ENCODE measurements at places on chromosomes 4 and X.

DNA sequence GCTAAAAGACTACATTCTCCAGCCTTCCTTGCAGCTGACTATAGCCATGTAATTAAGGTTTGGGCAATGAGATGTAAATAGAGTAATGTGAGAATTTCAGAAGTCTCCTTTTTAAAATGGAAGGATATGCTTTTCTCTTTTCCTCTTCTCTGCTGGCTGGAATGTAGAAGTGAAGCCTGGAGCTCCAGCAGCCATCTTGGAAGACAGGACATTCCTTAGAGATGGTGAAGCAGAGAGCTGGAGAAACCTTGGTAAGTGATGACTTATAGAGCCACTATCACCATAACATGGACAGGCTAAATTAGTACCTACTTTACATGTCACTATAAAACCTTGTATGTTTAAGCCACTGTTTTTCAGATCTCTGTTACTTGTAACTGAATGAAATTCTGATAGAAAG, 48.0 kb downstream of the RASL11B start:
- no peak for DNase-seq

DNA sequence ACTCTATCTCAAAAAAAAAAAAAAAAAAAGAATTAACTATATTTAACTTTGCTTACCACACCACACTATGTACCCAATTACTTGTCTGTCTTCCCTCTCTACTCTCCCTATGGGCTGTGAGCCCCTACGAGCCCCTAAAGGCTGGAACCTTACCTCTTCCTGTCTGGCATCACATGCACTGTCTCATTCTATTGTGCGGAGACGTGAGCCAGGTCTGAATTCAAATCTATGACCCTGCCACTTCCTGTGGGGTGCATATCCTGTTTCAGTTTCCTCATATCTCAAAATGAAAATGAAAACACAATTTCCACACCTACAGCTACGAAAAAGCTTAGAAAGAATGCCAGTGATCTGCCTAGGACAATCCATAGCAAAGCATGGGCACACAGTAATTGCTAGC, 42.9 kb upstream of the HS3ST1 start:
- DNase-seq: peak; percentile 69

GRCh38 chrX:25597551-25597950, 540.6 kb upstream of the MAGEB18 start:
- DNase-seq: no peak

DNA sequence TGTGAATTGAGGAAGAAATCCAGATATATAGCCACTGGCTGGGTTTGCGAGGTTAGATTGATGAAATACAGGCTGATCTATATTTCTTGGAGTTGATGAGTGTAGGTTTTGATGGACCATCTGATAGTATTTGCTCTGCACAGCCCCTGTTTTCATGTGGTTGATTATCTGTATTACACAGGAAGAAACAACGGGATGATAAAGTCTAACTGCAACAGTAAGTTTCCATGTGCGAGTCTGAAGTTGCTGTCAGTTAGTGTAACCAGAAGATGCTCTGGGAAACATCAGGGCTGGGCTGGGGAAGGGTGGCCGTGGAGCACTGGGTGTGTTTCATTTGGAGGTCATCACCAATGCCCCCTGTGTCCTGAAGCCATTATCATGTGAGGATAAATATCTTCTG, 148.4 kb upstream of the SFRP2 start:
- no peak for DNase-seq

GRCh38 chr4:135770505-135770904, 1568.9 kb upstream of the PABPC4L start:
- DNase-seq: no peak

DNA sequence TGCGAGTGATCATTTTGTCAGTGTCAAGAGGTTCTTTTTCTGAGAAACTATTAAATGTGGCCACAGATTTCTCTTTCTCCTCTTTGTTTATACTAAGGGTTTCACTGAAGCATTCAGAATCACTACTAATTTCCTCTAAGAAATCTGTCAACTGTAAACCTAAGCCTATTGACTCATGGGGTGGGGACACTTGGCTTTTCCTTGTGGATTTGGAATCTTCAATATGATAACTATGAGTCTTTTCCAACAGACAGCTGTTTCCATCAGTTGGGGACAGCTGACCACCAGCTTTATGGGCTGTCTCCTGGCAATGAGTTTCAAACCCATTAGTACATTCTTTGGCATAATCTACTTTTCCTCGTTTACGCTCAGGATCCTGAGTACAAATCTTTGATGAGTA, 13.8 kb downstream of the PGRMC1 start:
- DNase-seq: no peak

GRCh38 chr4:38782452-38783108, at the start of gene TLR10:
Gene TLR10, minus strand, starts transcription at chr4:38782990. Its CDS starts 7,400 bp downstream, at chr4:38775590.
- DNase-seq: peak; percentile 60

DNA sequence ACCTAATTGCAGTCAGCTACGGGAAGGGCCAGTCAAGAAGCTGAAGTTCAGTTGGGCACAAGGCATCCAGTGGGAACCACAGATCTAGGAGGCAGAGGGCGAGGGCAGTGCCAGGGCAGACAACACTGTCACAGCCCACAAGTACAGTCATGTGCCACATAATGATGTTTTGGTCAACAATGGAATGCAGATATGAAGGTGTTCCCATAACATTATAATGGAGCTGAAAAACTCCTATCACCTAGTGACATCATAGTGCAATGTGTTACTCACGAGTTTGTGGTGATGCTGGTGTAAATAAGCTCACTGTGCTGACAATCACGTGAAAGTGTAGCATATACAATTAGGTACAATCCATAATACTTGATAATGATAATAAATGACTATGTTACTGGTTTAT, 4.5 kb upstream of the TMEM255A start:
- DNase-seq: no peak

DNA sequence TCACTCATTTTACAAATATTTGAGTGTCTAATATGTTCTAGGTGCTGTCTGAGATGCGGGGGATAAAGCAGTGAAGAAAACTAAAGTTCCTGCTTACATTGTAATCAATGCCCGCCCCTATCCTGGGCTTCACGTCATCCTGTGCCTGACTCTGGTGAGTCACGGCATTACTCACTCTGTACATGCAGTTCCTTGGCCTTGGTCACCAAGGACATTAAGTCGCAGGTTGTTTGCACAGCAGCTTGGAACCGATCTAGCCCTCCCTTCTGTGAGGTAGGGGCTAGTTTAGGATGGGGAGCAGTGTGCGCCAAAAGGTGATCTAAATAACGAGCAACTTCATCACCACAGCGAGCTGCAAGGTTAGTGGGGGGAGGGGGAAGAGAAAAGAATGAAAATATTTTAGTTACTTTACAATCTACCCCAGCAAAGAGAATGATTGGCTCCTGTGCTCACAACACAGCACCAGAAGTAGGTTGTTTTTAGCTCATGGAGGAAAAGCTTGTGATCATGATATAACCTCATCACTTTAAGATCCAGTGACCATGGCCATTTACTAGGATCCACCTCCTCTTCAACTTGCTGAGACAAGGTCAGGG, 48.0 kb upstream of the HDAC8 start:
- DNase-seq: peak; percentile 2

DNA sequence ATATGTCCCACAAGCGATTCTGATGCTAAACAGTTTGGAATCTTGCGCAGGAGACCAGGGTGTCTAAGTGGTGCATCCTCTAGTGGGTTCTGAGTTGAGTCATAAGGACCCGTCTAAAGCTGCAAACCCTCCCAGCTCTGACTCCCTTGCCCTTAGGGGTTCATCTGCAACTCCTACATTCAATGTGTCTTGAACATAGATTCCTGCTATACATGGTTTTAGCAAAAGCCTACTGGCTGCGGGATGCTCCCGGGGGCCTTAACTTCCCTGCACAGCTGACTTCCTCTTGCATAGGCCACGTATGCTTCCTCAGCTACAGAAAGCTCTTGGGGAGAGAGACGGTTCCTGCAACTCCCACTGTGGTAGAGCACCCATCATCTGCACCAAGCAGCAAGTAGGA, 236.7 kb downstream of the EVC2 start:
- DNase-seq: no peak

- DNase-seq: no peak
Observed at GRCh38 chr4:48361012-48361400, 19.7 kb downstream of the SLAIN2 start.

GRCh38 chrX:55342533-55343501, 78.1 kb upstream of the PAGE3 start:
- DNase-seq: peak; percentile 53

DNA sequence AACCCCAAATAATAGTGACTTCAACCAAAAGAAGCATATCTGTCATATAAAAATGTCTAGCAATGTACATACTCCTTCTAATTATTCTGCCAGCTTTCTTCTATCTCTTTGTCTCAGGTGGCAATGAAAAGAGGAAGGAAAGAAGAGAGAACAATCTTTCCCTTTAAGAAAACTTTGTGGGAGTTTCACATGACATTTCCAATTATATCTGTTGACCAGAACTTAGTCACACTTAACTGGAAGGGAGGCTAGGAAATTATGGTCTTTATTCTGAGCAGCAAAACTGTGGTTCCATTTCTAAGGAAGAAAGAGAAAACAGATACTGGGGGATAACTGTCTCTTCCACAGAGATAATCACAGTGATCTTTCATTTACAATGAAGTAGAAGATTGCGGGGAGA, 12.9 kb upstream of the MAOA start:
- DNase-seq: no peak

DNA sequence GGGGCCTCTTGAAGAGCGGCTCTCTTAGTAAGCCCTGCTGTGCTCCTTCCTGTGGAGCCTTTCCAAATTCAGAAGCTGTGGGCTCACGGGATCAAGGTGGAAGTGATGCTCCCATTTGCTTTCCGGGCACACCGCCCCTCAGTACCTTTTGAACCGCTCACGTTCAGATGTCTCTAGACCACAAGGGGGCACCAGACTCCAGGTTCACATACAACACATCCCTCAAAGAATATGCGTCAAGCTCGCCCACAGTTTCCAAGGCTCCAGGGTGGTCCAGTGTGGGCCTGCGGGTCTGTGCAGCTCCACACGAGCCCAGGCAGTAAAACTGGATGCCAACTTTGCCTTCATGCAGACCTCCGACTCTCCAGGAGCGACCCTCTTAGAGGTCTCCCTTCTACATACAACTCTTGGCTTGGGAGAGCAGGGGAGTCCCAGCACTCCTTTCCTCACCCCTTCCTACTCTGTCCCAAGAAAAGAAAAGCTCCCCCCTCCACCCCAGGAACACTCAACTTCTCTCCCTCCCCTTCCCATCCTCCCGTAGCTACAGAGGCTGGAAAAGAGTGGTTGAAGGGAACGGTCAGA, 11.0 kb downstream of the SUPT20HL1 start:
- peak; percentile 55 for DNase-seq

- no peak for DNase-seq
Observed at GRCh38 chr4:31784558-31784957, 1064.4 kb downstream of the PCDH7 start.

- no peak for DNase-seq
Observed at GRCh38 chr4:166202991-166203390, 330.0 kb downstream of the TLL1 start.

- no peak for DNase-seq
Observed at GRCh38 chr4:16672421-16672820, 226.0 kb downstream of the LDB2 start.

DNA sequence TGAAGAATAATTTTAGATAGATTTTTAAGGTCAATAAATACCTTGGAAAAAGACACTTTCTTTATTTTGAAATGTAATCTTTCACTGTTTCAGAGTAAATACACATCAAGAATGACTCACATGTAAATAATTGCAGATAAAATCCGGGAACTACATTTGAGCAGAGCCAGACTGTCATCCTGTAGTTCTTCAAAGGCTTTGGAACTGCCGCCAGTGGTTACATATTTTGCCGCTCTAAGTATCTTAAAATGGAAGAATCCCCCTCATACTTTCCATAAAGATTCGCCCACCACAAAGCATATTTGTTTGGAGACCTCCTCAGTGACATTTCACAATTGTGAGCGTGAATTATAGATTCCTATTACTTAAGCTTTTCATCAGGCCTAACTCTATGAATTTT, 607.8 kb upstream of the ZFP42 start:
- DNase-seq: no peak

DNA sequence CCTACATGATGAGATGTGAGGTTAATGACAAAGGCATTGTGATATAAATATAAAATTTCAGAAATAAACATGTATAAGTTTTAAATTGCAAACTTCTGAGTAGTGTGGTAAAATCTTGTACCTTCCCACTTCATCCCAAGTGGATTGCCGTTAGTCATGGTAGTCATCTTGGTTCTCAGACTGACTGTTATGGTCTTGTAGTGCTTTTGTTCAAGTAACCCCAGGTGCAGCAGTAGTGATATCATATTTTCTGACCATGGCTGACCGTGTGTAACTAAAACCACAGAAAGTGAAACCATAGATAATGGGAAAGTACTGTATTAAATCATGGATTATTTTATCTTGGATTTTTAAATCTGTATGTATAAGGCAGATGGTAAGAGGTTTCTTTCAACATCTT, 74.8 kb upstream of the SLIT2 start:
- DNase-seq: no peak

- no peak for DNase-seq
Observed at GRCh38 chr4:80294206-80294605, 27.7 kb downstream of the FGF5 start.

DNA sequence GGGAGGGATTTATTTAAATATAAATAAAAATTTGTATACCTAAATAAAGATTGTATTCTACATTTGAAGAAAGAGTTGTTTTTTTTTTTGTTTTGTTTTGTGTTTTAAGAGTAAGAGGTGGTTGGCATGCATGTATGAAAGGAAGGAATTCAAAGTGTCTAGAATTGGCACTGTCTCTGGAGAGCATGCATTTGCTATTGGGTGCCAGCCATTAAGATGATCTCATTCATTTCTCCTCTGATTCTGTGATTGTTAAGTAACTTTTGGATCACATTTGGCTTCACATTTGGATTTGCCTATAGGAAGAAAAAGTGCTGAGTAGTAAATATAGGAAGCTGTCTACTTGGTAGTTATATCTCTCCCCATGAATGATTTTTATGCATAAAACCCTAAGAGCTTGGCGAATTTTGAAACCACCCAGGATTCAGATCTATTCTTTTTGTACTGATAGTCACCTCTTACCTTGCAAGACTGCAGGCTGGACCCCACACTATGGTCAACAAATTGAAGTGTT, 7.8 kb upstream of the BOD1L1 start:
- no peak for DNase-seq

- DNase-seq: no peak
Observed at GRCh38 chr4:154004507-154005170, 215.8 kb upstream of the SFRP2 start.

DNA sequence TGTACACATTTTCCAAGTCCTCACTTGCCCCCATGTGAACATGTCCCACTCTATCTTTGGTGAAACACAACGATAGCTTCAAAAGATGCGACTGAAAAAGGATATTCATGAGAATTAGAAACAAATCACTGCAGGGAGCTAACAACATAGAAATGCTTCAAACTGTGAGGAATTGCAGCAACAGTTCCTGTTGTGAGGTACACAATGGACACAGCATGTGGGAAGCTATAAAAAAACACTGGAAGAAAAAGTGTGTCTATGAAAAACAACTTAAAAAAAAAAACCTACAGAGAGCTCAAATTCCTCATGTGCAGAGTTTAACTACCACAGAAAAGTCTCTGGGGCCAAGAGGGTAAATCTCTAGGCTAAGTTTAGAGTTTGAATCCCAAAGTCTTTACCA, 51.6 kb upstream of the BLTP1 start:
- DNase-seq: no peak

- no peak for DNase-seq
Observed at GRCh38 chr4:81369886-81370285, 101.8 kb downstream of the RASGEF1B start.

GRCh38 chr4:168501407-168501806, 4.6 kb downstream of the PALLD start:
- no peak for DNase-seq

Data from CD4-positive, alpha-beta T cell treated with Interleukin-15 for 4 hours (primary cell).